ENCODE measurements at places on chromosomes 12 and 14. TPM values are rescaled to one million over a fixed set of nuclear protein-coding genes. Genes with fewer than 3 reads are reported as not detected.

The SYT10 gene
- total RNA-seq: 0.21 TPM

The OTOGL gene
- not detected for total RNA-seq

The SRGAP1 gene
- total RNA-seq: 3.1 TPM

The CPSF2 gene
- 47.0 TPM for total RNA-seq

The POTEM gene
- not detected for total RNA-seq

The HOTAIR gene
- under 0.01 TPM for total RNA-seq

The P2RX2 gene
- not detected for total RNA-seq

The TDRD9 gene
- total RNA-seq: 1.3 TPM

The ACOT6 gene
- total RNA-seq: 0.43 TPM

The FAM222A gene
- 0.24 TPM for total RNA-seq

The NUAK1 gene
- 12.8 TPM for total RNA-seq
